Non-pigmented ciliary epithelial cell (primary cell): ENCODE measurements at places on chromosomes 12 and 14.

- no peak for DNase-seq
Measured at GRCh38 chr12:43090981-43091380, 461.0 kb downstream of the ADAMTS20 start.

GRCh38 chr12:103442822-103443221, 52.9 kb downstream of the C12orf42 start:
- DNase-seq, result no peak

- no peak for DNase-seq
Measured at GRCh38 chr12:11807458-11807857, 158.0 kb downstream of the ETV6 start.

- DNase-seq, result no peak
Measured at GRCh38 chr12:25332143-25332542, 81.4 kb upstream of the KRAS start.

GRCh38 chr12:64903479-64904152, 79.2 kb downstream of the TBC1D30 start:
- no peak for DNase-seq

- no peak for DNase-seq
Measured at GRCh38 chr12:118979763-118980406, 1.5 kb upstream of the SRRM4 start.

DNA sequence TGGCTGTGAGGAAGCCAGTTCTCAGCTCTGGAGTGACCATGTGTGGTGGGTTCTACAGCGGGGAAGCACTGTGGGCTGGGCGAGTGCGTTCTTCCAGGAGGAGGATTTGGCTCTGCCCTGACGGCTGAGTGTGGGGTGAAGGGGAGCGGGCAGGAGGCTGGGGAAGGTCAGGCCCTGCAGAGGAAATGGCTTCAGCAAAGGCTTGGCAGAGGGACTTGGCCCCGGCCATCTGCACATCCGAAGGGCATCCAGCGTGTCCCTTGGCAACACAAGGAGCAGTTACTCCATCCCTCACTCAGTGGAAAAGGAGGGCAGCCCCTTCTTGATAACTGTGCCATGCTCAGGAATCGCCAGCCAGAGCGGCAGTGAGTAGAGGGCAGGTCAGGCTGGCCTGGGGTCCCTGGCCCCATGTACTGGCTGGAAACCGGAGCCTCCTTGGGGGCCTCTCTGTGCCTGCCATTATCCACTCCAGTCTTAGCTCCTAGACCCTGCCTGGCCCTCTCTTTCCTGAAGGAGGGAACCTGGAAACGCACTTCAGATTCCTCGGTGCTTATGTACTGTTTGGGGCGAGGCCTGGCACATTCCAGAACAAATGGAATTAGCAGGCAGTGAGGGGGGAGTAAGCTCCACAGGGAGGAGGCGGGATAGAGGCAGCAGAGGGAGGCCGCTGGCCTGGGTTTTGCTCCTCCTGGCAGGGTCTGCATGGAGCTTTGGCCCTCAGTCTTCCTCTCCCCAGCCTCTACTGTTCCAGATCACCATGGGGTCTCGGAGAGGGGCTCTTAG, 133.6 kb upstream of the NCOR2 start:
- no peak for DNase-seq
